ENCODE measurements at places on chromosomes 4 and X.

DNA sequence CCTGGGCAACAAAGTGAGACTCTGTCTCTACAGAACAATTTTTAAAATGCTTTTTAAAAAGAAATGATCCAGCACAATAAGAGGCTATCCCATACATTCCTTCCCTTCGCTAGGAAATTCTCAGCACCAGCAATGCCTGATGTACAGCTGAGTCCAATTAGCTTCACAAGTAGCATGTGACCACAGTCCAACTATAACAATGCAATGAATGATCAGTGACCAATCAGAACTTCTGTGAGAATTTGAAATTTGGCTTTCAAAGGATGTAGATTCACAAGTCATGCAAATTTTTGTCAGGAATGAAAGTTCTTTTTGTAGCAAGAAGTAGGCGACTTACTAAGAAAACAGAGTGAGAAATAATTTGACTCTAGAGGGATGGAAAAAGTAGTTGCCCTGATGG lies 278.5 kb upstream of the UGT8 start:
- DNase-seq, result no peak

GRCh38 chr4:173013232-173013930 lies 155.2 kb upstream of the GALNT7 start:
- DNase-seq, result no peak

DNA sequence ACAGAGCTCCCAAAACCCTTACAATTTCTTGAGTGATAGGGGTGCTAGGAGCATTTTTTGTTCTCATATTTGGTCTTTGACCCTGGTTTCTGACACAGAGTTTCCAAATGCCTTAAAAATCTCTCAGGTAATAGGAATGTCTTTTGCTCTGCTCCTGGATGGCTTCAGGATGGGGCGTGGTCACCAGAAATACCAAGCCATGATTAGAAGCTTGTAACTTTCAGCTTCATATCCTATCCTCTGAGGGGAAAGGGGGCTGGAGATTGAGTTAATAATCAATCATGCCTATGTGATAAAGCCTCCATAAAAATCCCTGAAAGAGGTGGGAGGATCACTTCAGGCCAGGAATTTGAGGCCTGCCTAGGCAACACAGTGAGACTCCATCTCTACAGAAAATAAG lies 34.6 kb upstream of the IL9R start:
- no peak for DNase-seq

GRCh38 chr4:72567821-72568675 lies 973 bp downstream of the ADAMTS3 start:
- DNase-seq, result no peak

GRCh38 chr4:185212581-185212980 lies 3.2 kb downstream of the SNX25 start:
- DNase-seq, result no peak

GRCh38 chr4:11342401-11342800 lies 86.3 kb downstream of the HS3ST1 start:
- no peak for DNase-seq

GRCh38 chrX:17456526-17456925 lies 81.5 kb downstream of the NHS start:
- DNase-seq, result no peak

- DNase-seq, result no peak
These were observed 28.5 kb downstream of the SASH3 start for GRCh38 chrX:129808158-129808828.

DNA sequence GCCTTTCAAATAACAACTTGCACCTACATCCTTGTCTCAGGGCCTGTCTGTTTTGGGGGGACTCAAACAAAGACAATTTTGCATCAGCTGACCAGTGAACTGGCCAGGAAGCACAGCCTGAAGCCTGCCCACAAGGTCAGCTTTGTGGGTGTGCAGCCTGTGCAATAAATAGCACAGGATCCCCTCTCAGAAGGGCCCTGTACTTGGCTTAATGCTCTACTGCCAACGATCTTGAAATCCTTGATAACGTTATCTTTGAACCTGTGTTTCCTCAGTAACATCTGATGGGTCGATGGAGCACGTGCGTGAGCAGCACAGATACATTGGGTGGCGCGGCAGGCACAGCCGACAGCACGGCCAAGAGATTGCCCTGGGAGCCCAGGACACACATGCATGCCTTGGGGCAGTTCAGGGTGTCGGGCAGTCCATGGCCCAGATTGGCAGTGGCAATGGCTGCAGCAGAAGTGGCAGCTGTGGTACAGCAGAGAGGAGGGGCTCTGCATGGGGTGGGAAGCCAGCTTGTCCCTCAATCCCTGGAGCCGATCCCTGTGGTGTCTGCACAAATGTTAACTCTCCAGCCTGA lies 58.8 kb upstream of the ATP6AP2 start:
- no peak for DNase-seq

- DNase-seq, result no peak
These were observed 3.7 kb upstream of the GPR82 start for GRCh38 chrX:41720125-41720779.

- DNase-seq, result no peak
These were observed 21.3 kb upstream of the SFRP2 start for GRCh38 chr4:153809916-153810810.

DNA sequence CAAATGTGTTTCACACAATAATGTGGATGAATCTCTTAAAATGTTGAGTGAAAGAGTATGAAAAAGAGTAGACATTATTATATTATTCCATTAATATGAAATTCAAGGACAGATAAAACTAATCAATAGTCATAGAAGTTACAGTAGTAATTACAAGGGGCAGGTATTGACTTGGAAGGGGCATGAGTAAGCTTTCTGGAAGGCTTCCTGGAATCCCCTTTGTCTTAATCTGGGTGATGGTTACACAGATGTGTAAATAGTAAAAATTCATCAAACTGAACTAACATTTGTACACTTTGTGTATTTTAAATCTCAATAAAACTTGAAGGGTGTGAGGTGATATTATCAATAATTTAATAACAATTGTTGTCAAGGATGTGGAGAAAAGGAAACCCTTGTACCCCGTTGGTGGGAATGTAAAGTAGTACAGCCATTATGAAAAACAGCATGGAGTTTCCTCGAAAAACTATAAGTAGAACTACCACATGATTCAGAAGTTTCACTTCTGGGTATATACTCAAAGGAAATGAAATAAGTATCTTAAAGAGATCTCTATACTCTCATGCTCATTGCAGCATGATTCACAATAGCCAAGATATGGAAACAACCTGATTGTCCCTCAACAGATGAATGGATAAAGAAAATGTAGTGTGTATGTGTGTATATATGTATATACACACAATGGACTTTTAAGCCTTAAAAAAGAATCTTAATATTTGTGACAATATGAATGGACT lies 96.9 kb upstream of the MID1IP1 start:
- DNase-seq, result no peak

- DNase-seq, result peak; percentile 26
These were observed 5.1 kb downstream of the FBXL5 start for GRCh38 chr4:15649914-15650545.

DNA sequence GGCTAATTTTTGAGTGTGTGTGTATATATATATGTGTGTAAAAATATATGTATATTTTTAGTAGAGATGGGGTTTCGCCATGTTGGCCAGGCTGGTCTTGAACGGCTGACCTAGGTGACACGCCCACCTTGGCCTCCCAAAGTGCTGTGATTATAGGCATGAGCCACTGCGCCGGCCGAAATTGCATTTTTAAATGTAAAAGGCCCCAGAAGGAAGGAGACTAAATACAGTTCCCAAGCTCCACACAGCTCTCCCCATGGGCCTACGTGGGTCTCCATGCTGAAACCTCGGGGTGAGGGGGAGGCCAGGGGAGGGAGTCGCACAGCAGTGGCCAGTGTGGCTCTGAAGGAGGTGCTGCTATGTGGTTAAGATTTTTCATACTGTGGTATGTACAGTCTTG lies 12.8 kb upstream of the CDKN2AIP start:
- no peak for DNase-seq

DNA sequence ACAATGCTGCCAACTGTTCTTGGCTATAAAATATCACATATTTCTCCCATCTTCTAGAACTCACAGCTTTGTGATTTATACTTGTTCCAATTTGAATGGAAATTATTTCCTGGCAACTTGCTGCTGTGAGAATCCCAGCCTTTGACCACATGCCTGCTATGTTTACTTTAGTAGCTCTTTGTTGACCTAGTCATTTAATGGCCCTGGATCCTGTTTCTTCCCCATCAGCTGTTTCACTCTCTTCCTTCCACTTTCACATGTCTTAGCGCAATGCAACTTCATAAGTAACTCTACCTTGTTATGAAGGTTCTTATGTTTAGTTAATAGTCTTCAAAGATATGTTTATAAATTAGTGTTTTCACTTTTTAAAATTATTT lies 1973.6 kb upstream of the AGA start:
- DNase-seq, result no peak

GRCh38 chrX:11478911-11479310 lies 185.7 kb downstream of the AMELX start:
- no peak for DNase-seq

DNA sequence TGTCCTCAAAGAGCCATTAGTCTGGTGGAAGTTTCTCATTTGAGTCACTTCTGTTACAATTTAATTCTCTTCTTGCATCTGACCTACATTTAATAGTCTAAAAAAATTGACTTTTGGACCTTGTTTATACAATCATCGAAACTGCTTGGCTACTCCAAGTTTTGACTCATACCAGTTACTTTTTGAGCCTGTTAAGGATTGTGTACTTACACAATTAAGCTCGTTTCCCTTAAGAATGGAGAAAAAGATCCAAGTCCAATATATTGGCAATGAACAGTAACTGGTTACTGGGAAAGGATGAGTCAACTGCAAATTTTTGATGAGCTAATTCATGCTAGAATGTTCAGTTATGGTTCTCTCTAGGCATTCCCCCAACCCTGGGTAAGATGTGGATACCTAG lies 58.2 kb downstream of the DCX start:
- DNase-seq, result no peak

DNA sequence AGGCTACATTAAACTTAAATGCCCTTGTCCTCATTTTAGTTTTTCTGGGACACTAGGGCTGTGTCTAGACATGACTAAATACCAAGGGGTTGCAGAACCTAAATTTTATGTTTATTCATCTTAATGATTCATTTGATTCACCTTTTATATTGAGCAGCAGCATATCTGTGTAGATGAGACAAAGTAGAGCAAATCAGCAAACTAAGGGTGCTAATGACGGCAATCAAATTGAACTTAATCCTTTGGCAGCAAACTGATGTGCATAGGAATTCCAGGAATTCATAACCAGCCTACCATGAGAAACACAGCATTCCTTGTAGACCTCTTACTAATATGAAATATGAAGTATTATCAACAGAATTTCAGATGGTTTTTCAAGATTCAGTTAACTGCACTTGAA lies 25.1 kb downstream of the EPHA5 start:
- DNase-seq, result no peak

- no peak for DNase-seq
These were observed 372.2 kb downstream of the ADAM29 start for GRCh38 chr4:175290401-175290800.

DNA sequence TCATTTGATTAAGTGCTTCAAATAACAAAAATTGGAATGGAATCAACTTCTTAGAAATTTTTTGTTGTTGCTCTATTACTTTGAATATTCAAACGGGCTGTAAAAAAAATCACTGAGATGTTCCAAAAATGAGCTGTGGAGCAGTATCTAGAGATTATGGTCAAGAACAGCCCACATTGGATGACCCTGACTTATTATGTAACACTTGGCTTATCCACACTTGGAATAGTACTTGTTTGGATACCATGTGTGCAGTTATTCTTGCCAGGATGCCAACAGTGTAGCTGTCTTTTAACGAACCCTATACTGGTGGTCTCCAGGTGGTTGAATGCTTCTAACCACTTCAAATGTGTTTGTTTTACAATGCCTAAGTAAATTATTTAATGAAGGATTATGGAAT lies 64.9 kb upstream of the CAMK2D start:
- no peak for DNase-seq

DNA sequence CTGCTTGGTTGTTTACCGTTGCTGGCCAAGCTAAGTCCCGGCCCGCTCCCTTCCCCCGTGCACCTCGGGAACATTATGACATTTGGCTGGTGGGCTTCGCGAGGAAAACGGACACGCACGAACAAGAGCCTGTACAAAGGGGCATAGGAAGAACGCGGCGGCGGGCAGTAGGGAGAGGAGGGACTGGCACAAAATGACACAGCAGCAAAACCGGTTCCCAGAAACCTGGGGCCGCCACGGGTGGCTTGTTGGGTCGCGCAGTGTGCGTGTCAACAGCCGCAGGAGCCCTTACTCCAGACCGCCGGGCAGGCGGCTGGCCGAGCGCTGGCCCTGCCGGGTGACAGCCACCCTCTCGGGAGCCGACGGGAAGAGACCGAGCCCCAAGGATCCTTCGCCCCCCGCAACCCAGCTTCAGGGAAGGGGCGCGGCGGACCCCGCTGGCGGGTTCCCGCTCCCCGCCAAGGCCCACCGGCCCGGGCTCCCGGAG lies 1.6 kb upstream of the LIN54 start:
- no peak for DNase-seq

DNA sequence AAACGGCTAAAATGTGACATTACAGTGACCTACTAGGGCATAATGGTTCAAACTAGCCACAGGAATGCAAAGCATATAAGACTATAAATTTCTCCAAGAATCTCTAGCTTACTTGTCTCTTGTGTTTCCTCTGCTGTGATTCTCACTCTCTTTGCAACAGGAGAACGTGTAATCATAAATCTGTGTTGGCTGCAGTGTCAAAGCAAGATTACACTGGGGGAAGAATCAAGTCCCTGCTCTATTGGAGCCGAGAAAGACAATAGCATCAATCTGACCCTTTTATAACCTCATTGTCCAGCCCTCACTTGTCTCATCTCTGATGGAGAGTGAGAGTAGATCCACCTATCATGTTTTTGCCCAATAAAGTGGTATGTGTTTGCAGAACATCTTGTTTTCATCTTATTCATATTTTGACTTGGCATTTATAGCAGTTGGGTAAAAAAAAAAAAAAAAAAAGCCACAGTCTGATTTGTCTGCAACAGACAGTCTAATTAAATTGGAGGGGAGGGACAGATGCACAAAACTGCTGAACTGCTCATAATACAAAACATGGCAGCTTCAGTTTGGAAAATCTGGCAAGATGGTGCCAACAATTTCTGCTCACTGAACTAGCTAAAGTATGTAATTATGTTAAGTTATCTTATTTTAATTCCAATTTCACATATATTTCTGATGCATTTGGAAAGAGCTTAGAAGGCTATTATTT lies 165.0 kb upstream of the GABRA2 start:
- no peak for DNase-seq

GRCh38 chr4:150782311-150782710 lies 200.4 kb downstream of the MAB21L2 start:
- no peak for DNase-seq

- no peak for DNase-seq
These were observed 301.9 kb upstream of the ARSJ start for GRCh38 chr4:114281164-114281960.

Data from GF-D8 (cell line).